ENCODE measurements at places on chromosomes 4 and X. TPM values are rescaled to one million over a fixed set of nuclear protein-coding genes. Genes with fewer than 3 reads are reported as not detected.

Gene VEGFD
- total RNA-seq, result not detected

Gene EPHA5
- total RNA-seq, result not detected

Gene CLGN
- not detected for total RNA-seq

Gene AWAT1
- not detected for total RNA-seq

Gene PDGFRA
- 0.11 TPM for total RNA-seq

Gene ZNF185
- 0.68 TPM for total RNA-seq

Gene SLC7A11
- 0.63 TPM for total RNA-seq

Gene USP46
- 10.4 TPM for total RNA-seq

Gene NXF2
- total RNA-seq, result not detected

Gene HERC3
- total RNA-seq, result 13.3 TPM

Gene TMEM156
- total RNA-seq, result 5.3 TPM

Gene GATA1
- total RNA-seq, result 0.40 TPM

Gene NPNT
- 0.26 TPM for total RNA-seq

Gene UCP1
- not detected for total RNA-seq

Gene ITIH6
- total RNA-seq, result not detected

Gene TCEAL8
- total RNA-seq, result 21.2 TPM

Gene UGT2A1
- not detected for total RNA-seq

Gene MAOA
- total RNA-seq, result 1.2 TPM

Gene ADRA2C
- not detected for total RNA-seq

Gene CSAG2
- not detected for total RNA-seq

Gene MAGEA12
- not detected for total RNA-seq

Gene CENPVL1
- total RNA-seq, result not detected

Gene F8
- 2.4 TPM for total RNA-seq

Gene LUZP4
- not detected for total RNA-seq

Gene RAB41
- total RNA-seq, result not detected

DNA sequence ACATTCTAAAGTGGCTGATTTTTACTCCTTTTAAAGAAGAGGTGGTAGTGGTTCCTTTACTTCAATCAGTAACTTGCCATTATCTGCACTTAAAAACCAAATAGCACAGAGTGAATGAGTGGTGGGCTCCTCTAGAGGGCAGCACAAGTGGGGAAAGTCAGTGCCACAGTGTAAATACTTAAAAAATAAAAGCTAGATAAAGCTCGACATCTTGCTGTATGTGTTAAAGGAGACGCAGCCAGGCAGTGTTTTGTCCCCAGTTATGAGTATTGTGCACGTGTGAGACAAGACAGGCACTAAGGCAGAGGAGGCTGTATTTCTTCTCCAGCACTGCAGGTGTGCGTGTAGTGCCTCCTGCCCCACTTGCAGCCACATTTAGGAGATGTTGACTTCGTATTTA is 24.6 kb downstream of the NAP1L5 start:
- DNase-seq, result no peak

DNA sequence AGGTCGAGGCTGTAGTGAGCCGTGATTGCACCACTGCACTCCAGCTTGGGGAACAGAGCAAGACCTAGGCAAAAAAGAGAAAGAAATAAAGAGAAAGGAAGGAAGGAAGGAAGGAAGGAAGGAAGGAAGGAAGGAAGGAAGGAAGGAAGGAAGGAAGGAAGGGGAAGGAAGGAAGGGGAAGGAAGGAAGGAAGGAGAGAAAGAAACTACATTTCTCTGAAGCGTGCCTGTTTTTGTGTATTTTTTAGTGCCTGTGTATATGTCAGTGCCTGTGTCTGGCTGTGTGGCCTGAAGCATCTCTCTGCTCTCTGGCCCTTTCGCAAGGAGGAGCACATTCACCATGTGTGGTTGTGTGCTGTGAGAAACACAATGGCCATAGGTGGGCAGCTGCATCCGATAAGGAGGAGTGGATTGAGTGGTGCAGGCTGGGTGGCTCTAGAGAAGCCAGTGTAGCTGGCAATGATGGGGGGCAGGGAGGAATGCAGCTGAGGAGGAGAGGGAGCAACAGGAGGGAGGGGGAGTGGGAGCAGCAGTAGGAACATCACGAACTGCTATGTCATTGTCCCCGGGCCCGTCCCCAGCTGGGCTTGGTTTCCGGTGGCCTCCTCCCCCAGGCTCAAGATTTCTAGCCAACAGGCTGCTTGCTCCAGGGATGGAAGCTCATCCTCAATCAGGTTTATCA is 11.4 kb downstream of the SYN1 start:
- DNase-seq, result no peak

- DNase-seq, result no peak
Measured at GRCh38 chr4:155854582-155855226, 11.4 kb downstream of the ASIC5 start.

DNA sequence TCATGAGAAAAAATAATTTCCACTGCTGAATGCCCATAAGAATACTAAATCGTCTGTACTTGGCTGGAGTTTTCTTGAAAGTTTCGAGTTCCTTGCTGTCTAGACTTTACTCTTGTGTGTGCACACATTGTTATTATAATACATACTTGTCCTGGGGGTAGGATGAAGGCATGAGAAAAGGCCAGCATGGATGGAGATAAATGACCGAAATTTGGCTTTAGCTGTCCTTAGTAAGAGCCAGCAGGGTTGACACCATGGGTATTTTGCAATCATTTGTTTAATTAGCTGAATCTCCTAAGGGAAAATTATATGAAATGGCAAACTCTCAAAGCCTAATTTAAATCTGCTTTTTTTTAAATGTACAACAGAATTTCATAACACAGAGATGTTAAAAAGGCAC is 641.6 kb downstream of the ADGRL3 start:
- DNase-seq, result no peak

- no peak for DNase-seq
Measured at GRCh38 chr4:15961781-15962510, 1.0 kb downstream of the FGFBP2 start.

DNA sequence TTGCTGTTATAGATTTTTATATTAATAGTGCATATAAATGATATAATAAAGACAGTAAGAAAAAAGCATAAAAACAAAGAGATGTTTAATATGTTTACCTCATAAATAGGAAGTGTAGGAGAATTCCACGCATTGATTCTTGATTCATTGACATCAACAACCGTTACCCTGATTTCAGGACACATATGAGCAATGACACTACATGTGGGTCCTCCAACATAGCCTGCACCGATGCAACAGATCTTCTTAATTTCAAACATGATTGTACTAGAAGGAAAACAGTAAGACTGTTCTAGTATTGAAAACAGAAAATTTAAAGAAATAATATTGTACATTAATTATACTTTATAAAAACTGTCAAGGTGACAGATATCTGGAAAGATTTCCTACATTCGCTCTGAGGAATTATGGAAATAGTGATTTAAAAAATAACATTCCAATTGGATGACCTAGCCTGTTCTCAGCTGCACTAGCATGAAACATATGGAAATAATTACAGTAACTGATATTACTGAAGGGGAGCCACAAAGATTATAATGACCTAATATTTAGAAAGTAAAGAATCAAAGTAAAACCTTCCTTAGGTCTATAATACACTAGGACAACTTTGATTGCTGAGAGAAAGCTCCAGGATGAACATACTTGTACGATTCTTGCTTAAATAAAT is 5.9 kb downstream of the UGDH start:
- no peak for DNase-seq

GRCh38 chrX:155071694-155072280 is 479 bp downstream of the BRCC3 start:
- DNase-seq, result no peak

GRCh38 chr4:189036906-189037305 is 897.7 kb downstream of the TRIML1 start:
- no peak for DNase-seq

GRCh38 chrX:3307881-3308280 is 38.6 kb downstream of the MXRA5 start:
- no peak for DNase-seq

DNA sequence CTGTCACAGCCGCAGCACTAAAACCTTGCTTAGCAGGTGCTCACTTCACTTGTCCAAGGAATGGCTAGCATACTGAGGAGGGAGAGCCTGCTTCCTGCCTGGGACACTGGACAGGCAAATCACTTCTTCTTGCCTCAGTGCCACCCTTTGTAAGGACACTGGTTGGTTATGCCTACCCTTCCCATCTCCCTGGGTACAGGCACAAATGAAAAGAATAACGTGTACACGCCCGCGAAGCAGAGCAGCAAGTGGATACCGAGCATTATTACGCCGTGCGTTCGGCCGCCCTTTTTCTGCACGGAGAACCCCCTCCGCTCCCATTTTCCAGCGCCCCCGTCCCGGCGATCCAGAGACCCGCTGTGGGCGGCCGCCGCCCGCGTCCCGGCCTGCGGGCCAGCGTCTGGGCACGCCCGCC is 338 bp upstream of the KLHL2 start:
- no peak for DNase-seq

- no peak for DNase-seq
Measured at GRCh38 chrX:40290517-40290916, 192.8 kb upstream of the BCOR start.

- no peak for DNase-seq
Measured at GRCh38 chr4:65227628-65228027, 442.7 kb downstream of the EPHA5 start.

- no peak for DNase-seq
Measured at GRCh38 chr4:8762951-8763735, 108.5 kb downstream of the HMX1 start.

GRCh38 chrX:113868177-113868576 is 715.7 kb upstream of the HTR2C start:
- DNase-seq, result no peak

- no peak for DNase-seq
Measured at GRCh38 chrX:72236841-72237240, 2.0 kb downstream of the ERCC6L start.

DNA sequence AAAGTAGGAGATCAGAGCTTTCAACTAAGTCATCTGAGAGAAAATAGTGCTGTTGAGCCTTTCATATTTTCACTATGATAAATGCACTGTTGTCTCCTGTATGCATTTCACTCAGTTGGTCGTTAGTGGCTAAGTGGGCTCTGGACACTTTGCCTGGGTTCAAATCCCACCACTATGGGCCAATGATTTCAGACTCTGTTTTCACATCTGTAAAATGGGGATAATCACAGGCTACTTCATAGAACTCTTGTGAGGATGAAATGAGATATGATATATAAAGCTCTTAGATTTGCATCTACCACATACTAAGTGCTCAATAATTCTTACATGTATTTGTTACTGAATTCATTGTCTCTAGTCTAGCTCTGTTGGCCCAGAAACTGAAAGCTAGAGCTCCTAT is 16.8 kb downstream of the LNX1 start:
- no peak for DNase-seq

DNA sequence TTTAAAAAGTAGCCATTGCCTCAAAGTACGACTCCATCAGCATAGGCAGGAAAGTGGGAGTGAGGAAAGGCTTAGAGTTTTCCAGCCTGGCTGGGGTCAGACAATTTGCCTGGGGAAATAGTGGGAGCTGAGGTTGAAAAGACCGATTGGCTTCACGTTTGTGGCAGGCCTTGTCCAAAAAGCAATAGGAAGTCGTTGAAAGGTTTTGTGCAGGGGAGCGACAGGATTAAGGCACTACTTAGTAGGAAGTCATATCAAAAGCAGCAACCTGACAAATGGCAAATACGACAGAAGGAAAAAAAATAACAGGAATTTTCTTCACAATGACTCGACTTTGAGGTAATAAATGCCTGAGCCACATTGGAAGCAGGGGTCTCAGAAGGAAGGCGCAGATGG is 691 bp upstream of the EREG start:
- DNase-seq, result no peak

- no peak for DNase-seq
Measured at GRCh38 chr4:188779581-188779980, 640.3 kb downstream of the TRIML1 start.

GRCh38 chrX:72317139-72317538 is 11.4 kb upstream of the CITED1 start:
- DNase-seq, result no peak

GRCh38 chrX:118552121-118552900 is 56.7 kb downstream of the DOCK11 start:
- no peak for DNase-seq

DNA sequence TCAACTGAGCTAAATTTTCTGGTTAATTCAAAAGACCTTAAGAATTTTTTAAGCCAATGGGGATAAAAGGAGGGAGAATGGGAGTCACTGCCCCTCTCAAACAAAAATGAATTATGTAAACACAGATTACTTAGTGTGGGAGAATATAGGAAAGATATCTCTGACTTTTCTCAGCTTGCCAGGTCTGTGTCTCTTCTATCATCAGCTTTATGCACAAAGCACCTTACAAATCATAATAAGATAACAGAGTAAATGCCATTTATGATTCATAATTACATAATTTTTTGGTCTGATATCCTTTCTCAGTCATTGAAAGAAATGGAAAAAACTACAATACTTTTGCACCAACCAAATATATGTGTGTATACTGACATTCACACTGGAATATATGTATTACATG is 604.6 kb upstream of the FAM241A start:
- no peak for DNase-seq

DNA sequence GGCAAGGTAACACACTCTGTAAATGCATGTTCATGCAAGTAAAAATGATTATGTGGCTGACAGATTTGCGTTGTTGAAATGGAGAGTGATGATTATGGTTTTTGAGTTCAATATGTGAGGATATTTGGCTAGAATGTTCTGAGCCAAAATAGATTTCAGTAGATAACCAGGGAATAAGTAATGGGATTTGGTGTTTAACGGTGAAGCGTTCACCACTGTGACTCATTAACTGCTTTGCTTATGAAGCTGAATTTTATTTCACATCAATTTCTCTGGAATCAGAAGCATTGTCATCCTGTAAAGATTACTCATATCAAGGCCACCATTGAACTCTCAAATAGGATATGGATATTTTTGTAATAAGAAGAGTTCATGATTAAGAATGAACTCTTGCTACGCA is 11.7 kb downstream of the AFP start:
- DNase-seq, result no peak

GRCh38 chr4:56659946-56660345 is 21.1 kb downstream of the HOPX start:
- DNase-seq, result no peak

DNA sequence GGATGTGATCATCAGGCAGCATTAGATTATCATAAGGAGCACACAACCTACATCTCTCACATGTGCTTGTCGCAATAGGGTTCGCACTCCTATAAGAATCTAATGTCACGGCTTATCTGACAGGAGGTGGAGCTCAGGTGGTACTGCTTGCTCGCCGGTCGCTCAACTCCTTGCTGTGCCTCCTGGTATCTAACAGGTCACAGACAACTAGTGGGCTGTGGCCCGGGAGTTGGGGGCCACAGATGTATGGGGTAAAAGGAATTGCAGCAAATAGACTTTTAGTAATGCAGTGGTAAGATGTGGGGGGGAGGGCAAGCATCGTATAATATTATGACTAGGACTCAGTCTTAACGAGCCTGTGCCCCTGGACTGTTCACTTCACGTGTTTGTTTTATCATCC is 624.8 kb downstream of the CENPC start:
- no peak for DNase-seq

DNA sequence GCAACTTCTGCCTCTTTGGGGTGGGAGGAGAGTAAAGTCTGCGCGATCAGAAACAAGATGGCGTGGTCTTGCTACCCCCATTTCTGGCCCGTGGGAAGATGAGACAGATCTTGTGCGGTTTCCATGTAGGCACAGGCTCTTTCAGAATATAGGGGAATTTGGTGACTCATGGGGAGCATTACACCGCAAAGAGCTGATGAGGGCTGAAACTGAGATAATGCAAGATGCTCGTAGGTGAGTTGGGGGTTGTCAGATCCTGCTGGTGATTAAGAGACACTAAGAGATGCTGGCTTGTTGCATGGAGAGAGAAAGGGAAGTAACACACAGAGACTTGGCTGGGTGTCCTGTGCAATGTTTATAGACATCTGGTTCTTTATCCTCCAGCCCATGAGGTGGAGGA is 1.5 kb downstream of the EVC start:
- DNase-seq, result no peak

All from activated T-cell treated with anti-CD3 and anti-CD28 coated beads, Interleukin-2, amount 50 U/mL, for 4 hours (primary cell).